Cerebellar nuclear complex (tissue), 1 donor: ENCODE measurements at places on chromosomes 6 and 20.

GRCh38 chr20:49980140-49981008, 2.4 kb upstream of the SNAI1 start:
- DNase-seq = no peak

- no peak for DNase-seq
Observed at GRCh38 chr20:10277616-10278015, 59.0 kb downstream of the SNAP25 start.

- DNase-seq = no peak
Observed at GRCh38 chr6:56335726-56336125, 88.3 kb upstream of the COL21A1 start.

- no peak for DNase-seq
Observed at GRCh38 chr6:138162111-138162954, 594 bp downstream of the ARFGEF3 start.

DNA sequence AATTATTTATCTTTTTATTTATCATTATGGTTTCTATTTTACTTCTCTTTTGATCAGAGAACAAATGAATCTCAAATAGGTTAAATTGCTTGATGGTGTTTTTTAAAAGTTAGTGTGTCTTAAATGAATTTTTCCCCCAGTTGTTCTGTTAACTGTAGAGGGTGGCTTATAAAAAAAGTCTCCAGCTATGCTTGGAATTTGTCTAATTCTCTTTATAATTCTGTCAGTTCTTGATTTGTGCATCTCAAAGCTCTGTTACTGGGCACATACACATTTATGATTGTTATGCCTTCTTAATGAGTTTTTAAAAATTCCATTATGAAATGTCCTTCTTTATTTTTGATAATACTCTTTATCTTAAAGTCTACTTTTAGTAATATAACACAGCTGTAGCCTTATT, 58.0 kb downstream of the LIN28B start:
- DNase-seq = no peak

- no peak for DNase-seq
Observed at GRCh38 chr6:35087361-35088280, 53.5 kb downstream of the TCP11 start.

GRCh38 chr6:98516866-98517265, 317.5 kb upstream of the POU3F2 start:
- DNase-seq = no peak

- no peak for DNase-seq
Observed at GRCh38 chr6:143299253-143300166, 151.0 kb downstream of the ADAT2 start.

DNA sequence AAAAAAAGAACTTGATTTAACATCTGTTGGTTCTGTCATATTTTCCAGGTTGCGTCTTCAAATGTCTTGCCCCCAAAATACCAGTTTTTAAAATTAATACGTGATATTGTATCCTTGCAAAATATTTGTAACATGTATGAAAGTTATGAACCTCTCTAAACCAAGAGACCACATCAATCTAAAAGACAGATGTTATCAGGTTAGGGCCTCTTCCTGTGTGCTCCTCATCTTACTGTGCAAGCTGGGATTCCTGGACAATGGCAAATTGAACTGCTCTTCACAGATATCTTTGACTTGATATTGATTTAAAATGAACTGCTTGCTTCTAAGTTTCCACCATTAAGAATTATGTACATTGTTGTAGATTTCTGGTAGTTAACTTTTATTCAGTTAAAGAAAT, 9.6 kb downstream of the TMEM239 start:
- no peak for DNase-seq

- no peak for DNase-seq
Observed at GRCh38 chr6:11615214-11615602, 77.7 kb downstream of the TMEM170B start.
